Right lobe of liver (tissue), 6 donors: ENCODE measurements at places on chromosomes 7 and 10. TPM values are rescaled to one million over a fixed set of nuclear protein-coding genes. Genes with fewer than 3 reads are reported as not detected.

- no peaks in the 10 kb centered on the region for H3K36me3 ChIP-seq
- no peaks in the 10 kb centered on the region for H3K4me1 ChIP-seq
- no peak for DNase-seq
These were observed 38.6 kb upstream of the SH2B2 start for GRCh38 chr7:102248081-102248455.

- H3K4me3 ChIP-seq = no peak overlapping the region
- no peaks in the 10 kb centered on the region for H3K36me3 ChIP-seq
These were observed 71.1 kb upstream of the EMX2 start for GRCh38 chr10:117471344-117471874.

The DNAJC12 gene
- total RNA-seq = 23.6 TPM

The GOLGA7B gene
- total RNA-seq = 0.17 TPM

The LRRC72 gene
- not detected for total RNA-seq

DNA sequence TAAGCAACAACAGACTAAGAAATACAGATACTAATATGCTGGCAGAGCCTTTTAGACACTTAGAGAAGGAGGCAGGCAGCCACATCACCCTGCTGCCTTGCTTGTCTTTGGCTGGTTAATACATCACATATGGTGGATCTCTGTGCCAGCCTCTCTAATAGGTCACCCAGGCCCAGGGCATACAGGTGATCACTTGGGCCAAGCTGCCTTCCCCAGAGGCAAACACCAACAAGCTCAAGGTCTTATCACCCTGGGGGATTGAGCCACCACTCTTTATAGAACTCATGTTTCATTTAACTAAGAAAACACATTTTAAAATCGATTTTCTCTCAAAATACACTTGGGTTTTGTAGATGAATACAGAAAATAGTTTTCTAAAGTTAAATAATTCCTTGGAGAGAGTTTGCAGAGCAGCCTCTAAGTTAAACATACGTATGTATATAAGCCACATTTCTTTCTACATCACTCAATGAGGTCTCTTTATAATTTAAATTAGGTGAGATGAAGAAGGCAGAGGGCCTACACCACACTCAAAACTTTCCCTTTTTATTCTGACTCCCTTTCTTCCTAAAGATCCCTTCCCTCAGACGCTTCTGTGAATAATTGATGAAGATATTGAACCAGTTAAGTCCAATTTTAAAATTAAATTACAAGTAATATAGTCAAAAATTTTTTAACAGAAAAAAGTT is 556.8 kb upstream of the GHITM start:
- no peaks in the 10 kb centered on the region for H3K36me3 ChIP-seq
- H3K4me1 ChIP-seq = no peaks in the 10 kb centered on the region
- no peak for DNase-seq

DNA sequence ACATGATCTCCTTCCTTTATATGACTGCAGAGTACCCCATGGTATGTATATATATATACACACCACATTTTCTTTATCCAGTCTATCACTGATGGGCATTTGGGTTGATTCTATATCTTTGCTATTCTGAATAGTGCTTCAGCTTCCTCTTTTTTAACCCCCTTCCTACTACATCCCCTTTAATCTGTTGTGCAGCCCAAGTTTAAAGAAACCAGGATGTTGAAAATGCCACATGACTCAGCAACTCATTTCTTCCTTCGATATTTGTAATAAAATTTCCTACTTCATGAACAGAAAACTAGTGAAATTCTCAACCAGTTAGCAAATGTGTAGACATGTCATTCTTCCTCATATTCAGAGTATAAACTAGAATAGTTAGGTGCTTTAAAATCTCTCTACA is 1245.7 kb upstream of the SORCS1 start:
- H3K27me3 ChIP-seq = no peaks in the 10 kb centered on the region
- no peak overlapping the region for H3K27ac ChIP-seq
- no peaks in the 10 kb centered on the region for H3K4me1 ChIP-seq

The ANK3 gene
- 25.7 TPM for total RNA-seq

The PRKCQ gene
- 0.60 TPM for total RNA-seq

GRCh38 chr7:16446508-16446907 is 19.0 kb downstream of the SOSTDC1 start:
- H3K4me3 ChIP-seq = no peak overlapping the region
- no peak for DNase-seq
- no peaks in the 10 kb centered on the region for H3K4me1 ChIP-seq
- H3K36me3 ChIP-seq = no peaks in the 10 kb centered on the region

GRCh38 chr7:96663457-96663856 is 46.2 kb downstream of the SEM1 start:
- no peak for DNase-seq
- no peaks in the 10 kb centered on the region for H3K4me1 ChIP-seq
- H3K27ac ChIP-seq = no peak overlapping the region
- H3K36me3 ChIP-seq = no peaks in the 10 kb centered on the region
- no peak overlapping the region for H3K4me3 ChIP-seq
- H3K27me3 ChIP-seq = no peaks in the 10 kb centered on the region

DNA sequence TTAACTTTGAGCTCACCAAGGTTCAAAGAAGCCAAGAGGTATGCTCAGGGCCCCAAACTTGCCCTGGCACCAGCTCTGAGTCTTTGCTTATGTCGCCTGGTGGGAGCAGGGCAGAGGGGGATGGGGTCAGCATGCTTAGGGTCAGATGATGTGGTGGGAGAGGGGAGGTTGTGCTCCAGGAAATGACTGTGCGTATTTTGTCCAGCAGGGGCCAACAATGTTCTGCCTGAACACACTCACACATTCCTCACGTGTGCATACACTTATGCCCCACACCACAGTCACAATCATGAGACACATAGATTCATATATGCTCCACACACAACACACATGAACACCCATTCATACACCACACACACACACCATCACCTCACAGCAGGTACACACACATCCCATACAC is 4.4 kb upstream of the RAMP3 start:
- H3K4me3 ChIP-seq = no peak overlapping the region
- DNase-seq = no peak
- no peaks in the 10 kb centered on the region for H3K4me1 ChIP-seq
- H3K36me3 ChIP-seq = no peaks in the 10 kb centered on the region
- H3K27me3 ChIP-seq = no peaks in the 10 kb centered on the region

GRCh38 chr7:17854261-17855047 is 85.8 kb downstream of the SNX13 start:
- no peaks in the 10 kb centered on the region for H3K4me1 ChIP-seq
- no peaks in the 10 kb centered on the region for H3K36me3 ChIP-seq
- no peak overlapping the region for H3K4me3 ChIP-seq
- H3K27ac ChIP-seq = no peak overlapping the region
